ENCODE measurements at places on chromosomes 7 and 10. TPM values are rescaled to one million over a fixed set of nuclear protein-coding genes. Genes with fewer than 3 reads are reported as not detected.

- no peak for DNase-seq
Measured at GRCh38 chr7:69883399-69883891, 285.2 kb downstream of the AUTS2 start.

- DNase-seq: no peak
Measured at GRCh38 chr10:129035052-129035827, 431.8 kb upstream of the MGMT start.

DNA sequence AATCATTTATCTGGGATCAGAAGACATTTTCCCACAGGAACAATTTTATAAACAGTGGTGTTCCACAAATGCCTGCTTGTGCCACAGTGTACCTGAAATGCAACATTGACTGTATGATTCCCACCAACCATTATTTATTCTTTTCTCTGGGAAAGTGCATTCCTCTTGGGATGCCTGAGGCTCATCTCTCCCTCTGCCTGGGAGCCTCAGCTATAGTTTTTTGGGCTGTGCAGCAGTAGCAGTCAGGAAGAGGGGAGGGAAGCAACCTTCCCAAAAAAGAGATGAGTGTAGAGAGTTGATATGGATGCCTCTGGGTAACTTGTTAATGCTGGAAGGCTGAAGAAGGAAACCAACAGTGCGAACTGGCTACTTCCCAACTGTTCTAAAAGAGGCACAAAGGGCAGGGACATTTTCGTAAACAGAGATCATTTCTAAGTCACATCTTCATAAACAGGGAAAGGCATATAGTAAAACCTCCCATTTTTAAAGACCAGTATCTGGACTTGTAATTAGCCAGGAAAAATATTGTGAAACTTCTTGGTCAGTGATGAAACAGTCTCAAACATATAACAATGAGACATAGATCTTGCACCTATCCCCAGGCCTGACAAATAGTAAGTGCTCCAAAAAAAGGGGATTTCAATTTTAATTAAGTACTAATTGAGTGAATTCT is 1.4 kb upstream of the CALD1 start:
- DNase-seq: peak; percentile 38

- peak; percentile 49 for DNase-seq
Measured at GRCh38 chr10:14172336-14172950, 158.3 kb downstream of the FRMD4A start.

- DNase-seq: peak; percentile 96
Measured at GRCh38 chr7:45111298-45112223, at the start of gene TBRG4. TSS of gene TBRG4 (minus strand) at chr7:45111697. CDS start at chr7:45109237, 2,460 bp downstream.

DNA sequence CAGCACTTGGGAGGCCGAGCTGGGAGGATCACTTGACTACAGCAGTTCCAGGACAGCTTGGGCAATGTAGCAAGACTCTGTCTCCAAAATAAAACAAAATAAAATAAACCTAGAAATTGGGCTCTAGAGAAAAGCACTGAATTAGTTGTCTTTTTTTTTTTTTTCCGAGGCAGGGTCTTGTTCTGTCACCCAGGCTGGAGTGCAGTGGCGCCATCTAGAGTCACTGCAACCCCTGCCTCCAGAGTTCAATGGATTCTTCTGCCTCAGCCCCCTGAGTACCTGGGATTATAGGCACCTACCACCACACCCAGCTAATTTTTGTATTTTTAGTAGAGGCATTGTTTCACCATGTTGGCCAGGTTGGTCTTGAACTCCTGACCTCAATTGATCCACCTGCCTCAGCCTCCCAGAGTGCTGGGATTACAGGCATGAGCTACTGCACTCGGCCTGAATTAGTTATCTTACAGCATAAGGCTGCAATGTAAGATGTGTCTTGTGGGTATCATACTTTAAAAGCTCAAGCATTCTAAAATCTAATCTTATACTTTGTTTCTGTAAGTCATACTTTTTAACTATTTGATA is 12.8 kb downstream of the MEIG1 start:
- peak; percentile 21 for DNase-seq

DNA sequence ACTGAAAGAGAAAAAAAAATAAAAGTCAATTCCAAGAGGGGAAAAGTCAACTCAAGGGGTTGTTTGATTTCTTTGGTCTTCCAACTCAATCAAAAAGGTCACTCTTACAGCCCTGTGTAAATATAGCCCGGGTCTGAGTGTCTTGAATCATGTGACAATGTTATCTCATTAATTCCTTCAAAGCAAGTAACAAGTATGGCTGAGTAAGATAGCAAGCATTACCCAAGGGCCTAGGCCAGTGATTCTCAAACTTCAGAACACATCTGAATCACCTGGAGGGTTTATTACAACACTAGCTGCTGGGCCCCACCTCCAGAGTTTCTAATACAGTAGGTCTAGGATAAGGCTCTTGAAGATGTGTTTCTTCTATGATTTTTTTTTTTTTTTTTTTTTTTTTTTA is 125.0 kb downstream of the PRLHR start:
- DNase-seq: no peak

- DNase-seq: no peak
Measured at GRCh38 chr7:78014401-78014800, 215.8 kb downstream of the PHTF2 start.

GRCh38 chr10:106713846-106714245 is 450.7 kb downstream of the SORCS1 start:
- no peak for DNase-seq

GRCh38 chr10:36534471-36535002 is 590.9 kb upstream of the ANKRD30A start:
- DNase-seq: peak; percentile 100

GRCh38 chr7:11171569-11172192 is 198.0 kb downstream of the PHF14 start:
- DNase-seq: no peak

GRCh38 chr7:5695727-5696345 is 85.6 kb downstream of the RNF216 start:
- DNase-seq: peak; percentile 75

GRCh38 chr10:46530249-46531186 is 25.9 kb downstream of the GPRIN2 start:
- DNase-seq: peak; percentile 95

DNA sequence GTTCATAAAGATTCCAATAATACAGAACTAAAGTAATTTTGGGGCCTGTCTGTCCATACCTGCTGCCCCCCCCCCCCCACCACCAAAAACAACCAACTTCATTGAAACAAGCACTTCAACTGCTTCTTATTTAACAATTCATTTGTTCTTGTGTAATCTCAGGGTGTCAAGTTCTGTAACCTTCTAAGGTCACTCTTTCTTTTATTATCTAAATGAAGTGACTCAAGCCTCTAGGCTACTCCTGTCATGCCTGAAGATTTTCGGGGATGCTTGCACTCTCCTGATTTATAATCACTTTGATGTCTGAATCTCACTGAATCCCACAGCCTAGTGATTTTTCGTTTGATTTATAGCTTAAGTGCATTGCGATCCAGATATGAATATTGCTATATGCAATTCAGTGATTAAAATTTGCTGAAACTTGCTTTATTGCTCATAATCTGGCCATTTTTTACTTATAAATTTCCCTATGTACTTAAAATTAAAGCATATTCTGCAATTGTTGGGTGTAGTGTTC is 27.2 kb downstream of the GARIN1A start:
- DNase-seq: no peak

DNA sequence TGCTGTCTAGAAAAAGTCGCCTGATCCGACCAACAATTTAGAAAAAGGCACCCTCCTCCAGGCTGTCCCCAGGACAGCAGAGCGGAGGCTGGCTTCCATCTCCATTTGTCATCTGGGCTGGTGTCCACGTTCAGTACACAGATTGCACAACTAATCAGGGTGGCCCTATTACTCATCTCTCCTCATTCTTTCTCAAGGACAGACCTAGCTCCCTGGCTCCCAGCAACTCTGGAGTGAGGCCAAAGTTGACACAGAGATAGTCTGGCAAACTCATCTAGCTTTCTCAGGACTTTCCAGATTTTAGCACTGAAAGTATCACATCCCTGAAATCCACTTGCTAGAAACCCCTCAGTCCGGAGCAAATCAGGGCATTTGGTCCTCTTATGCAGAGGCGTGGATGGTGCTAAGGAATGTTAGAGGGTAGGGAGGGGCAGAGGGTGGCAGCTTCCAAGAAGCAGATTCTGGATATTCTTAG is 75.1 kb downstream of the DNAH11 start:
- peak; percentile 95 for DNase-seq

GRCh38 chr7:1889556-1890181 is 219.6 kb downstream of the ELFN1 start:
- DNase-seq: peak; percentile 94

DNA sequence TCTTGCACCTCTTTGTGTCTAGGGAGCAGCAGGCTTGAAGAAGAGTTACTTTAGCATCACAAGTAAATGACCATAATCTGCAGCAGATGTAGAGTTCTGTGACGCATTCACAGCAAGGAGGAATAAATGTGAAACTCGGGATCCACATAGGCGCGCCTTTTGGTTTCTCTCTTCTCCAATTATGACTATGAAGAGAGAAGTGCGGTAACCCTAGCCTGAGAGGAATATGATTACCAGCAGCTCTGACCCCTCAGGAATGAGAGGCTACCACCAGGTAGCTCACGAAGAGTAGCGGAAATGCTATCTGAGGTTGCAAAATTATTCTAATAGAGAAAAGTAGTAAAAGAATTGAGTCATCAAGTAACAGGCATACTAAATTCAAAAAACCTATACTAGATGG is 25.2 kb upstream of the DMTF1 start:
- DNase-seq: no peak

DNA sequence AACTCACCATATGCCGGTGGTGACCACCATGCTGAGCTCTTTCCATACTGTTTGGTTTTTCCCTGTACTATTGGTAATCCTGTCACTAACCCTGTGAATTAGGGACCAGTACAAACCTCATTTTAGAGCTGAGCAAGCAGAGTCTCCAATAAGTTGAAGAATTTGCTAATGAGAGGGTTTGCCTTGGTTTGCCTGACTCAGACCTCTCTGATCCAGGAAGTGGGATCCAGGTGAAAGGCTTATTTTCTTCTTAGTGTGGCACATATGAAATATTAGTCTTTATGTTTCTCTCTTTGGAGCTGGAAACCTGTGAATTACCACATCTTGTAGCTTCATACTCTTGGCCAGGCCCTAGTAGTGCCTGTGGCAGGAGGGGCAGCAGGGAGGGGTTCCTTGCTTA is 114.1 kb upstream of the IGFBP3 start:
- no peak for DNase-seq

DNA sequence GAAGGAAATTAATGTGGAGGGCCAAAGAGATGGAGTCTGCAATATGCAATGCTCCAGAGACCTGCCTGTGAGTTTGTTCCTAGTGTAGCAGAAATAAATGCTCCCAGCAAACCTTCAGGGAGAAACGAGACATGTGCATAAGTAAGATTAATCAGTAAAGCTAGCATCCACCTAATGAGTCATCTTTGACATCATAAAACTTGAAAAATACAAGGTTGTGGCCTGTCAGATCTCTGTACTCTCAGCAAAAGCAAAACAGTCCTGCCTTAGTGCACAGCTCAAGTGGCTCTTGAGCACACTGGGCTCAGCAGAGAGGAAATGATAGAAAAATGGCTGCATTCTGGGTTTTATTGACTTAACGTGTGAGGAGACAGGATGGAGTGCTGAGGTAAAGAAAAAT is 32.5 kb upstream of the ERCC6 start:
- DNase-seq: peak; percentile 44

The HMX2 gene
- total RNA-seq: 0.10 TPM

The SEMA3D gene
- total RNA-seq: 2.4 TPM

The CH25H gene
- total RNA-seq: 0.49 TPM

The PRLHR gene
- total RNA-seq: not detected

The BTBD16 gene
- total RNA-seq: not detected
